ENCODE measurements at places on chromosomes 7 and 10.
A peak's percentile ranks its signal among the peaks of the same experiment; 100 is the strongest.

DNA sequence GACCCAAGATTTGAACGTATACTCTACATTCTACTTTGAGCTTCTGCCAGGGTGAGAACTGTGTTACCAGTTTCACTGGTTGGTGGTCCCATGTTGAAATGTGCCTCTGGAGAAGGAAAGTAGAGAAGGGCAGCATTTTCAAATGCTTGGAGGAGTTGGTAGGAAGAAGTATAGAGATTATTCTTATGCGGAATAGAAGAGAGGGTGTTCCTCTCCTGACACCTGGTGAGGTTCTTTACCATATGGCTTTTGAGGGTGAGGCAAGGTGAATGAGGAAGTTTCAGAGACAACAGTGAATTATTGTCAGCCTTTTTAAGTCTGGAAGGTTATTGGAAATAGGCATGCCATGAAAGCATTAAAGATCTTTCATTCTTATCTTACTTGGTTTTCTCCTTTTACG is 34.3 kb downstream of the R3HCC1L start:
- no peak for DNase-seq

- DNase-seq = no peak
These were observed 21.8 kb downstream of the ITPRIP start for GRCh38 chr10:104316321-104317099.

GRCh38 chr10:23432166-23432565 is 6.7 kb upstream of the OTUD1 start:
- no peak for DNase-seq

- DNase-seq = no peak
These were observed 314.8 kb downstream of the HPSE2 start for GRCh38 chr10:98920807-98921206.

- no peak for DNase-seq
These were observed 107.0 kb downstream of the GNAI1 start for GRCh38 chr7:80241671-80242070.

DNA sequence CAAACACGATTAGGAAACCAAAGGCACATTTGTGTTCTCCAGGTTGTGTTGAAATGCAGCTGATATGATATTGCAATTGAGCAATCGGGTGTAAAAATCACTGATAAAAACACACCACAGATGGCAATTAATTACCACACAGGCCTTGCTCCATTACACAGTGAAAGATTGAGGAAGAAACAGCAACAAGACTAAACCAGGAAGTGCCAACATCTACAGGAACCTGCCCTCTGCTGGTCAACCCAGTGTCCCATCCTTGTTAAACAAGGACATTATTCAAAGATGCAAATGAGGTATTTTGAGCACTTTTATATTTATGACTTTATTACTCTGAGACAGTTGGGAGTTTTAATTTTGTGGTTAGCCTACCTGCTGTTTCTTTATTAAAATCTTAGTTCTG is 765.6 kb upstream of the GHITM start:
- no peak for DNase-seq

DNA sequence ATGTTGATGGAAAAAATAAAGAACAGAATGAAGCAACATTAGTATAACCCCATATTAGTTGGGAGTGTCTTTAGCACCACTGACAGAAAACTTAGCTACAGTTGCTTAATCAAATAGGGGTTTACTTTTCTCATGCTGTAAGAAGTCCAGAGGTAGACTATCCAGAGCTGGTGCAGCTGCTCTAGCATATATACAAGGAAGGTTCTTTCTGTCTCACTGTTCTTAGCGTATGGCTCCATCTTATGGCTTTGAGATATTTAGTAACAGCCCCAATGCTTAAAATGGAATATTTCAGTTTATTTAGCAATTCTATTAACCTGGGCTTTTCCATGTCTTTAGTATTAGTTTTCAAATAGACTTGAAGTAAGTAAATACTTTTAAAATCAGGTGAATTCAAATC is 15.2 kb upstream of the WNT2 start:
- no peak for DNase-seq

DNA sequence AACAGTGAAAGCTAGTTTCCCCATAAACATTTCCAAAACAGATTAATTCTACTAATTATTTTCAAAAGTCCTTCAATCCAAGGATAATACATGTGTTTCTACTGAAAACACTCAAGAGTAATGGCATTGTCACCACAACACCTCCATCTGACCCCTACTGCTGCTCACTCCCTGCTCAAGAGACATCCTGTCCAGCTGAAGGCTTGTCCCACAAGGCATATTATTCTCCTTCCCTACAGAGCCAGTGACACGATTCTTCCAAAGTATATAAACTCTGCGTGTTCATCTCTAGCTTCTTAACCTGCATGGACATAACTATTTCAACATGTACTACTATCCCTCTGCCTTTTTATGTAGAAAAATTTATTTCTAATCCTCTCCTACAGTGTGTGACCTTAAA is 182.1 kb downstream of the CPEB3 start:
- no peak for DNase-seq

- peak; percentile 54 for DNase-seq
These were observed 36.2 kb upstream of the GTF2IRD1 start for GRCh38 chr7:74417419-74417971.

DNA sequence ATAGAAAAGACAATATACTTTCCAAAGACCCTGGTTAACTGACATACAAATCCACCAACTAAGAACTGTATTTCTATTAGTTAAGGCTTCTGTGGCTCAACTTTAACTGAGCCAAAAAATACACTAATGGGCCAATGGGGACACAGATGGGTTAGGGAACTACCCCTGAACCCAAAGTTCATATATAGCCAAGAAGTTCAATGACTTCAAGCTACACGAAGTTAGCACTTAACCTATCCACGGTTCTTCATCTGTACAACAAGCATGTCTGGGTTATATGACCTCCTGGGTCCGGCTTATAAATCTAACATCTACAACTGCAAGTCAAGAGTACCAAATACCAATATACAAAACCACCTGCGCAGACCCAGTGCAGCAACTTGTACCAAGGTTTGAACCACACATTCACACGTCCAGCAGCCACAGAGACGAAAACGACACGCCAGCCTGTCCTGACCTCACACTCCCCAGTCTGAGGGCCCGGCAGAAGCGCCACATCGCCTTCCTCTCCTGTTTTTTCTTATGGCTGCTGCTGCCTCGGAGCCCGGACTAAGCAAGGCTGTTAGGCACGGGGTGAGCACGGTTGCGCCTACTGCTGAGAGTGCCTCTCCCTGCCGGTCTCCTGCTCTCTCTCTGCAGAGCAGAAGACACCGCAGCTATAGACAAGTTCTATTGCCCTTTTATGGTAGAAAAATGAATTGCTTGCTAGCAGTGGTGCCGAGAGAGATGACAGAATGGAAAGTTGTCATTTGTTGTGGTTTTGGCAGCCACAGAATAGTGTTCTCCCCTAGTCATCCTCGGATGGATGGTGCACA is 86.3 kb downstream of the RNF216 start:
- DNase-seq = peak; percentile 55

GRCh38 chr7:130927564-130927963 is 193.6 kb upstream of the KLF14 start:
- DNase-seq = no peak

GRCh38 chr7:76193883-76194282 is 7.8 kb upstream of the SRRM3 start:
- DNase-seq = no peak

- DNase-seq = no peak
These were observed 104.0 kb downstream of the RALA start for GRCh38 chr7:39727231-39728012.

GRCh38 chr10:6145166-6145987 is 56.5 kb downstream of the RBM17 start:
- DNase-seq = no peak

DNA sequence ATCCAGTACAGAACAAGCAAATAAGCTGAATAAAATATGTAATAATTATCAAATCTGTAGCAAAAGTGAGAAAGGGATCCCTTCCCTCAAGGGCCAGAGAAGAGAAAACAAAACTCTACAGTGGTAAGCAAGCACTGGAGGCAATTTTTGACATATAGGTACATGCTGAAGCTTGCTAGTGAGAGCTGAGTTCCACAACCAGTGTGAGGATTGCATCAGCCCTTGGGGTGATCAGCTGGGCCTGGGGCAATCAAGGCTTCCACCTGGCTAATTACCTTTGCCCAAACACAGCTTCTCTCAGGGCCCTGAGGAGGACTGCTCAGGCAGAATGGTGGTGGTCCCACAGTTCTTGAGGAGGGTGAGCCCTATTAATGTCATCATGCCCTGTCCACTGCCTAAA is 134.4 kb upstream of the DLX6 start:
- no peak for DNase-seq

DNA sequence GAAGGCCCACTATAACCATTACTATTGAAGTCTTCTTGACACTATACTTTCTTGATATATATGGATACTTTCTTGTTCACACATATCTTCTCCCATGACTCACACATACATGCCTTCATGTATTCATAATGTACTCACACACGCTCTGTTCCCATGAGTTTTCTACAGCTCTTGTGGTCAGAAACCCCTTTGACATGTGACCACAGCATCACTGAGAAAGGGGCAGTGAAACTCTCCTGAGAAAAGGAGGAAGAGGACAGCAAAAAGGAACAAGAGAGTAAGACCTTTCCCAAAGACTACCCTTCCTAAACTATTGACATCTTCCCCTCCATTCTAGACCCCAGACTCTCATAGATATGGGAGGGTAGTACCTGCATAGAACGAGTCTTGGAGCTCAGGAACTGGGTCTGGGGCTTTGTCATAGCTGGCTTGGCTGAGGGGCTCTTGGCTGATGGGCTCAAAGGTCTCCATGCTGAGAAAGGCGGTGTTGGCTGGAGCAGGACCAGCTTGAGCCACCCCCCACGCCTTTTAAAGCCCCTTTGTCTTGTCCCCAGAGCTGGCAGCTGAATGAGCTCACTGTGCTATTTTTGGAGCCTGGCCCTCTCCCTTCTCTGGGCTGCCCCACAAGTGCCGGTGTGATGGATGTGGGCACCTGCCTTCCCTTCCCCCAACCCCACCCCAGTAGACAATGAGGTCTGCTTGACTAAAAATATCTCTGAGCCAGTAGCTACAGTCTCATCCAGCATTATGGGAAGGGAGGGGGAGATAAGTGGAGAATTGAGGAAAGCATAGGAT is 5.1 kb downstream of the SYNPO2L start:
- DNase-seq = no peak

- no peak for DNase-seq
These were observed 381.1 kb downstream of the SDK1 start for GRCh38 chr7:3682028-3682710.

- no peak for DNase-seq
These were observed 57.8 kb upstream of the FZD1 start for GRCh38 chr7:91206361-91206960.
